ENCODE measurements at places on chromosomes 16 and 17. TPM values are rescaled to one million over a fixed set of nuclear protein-coding genes. Genes with fewer than 3 reads are reported as not detected.

DNA sequence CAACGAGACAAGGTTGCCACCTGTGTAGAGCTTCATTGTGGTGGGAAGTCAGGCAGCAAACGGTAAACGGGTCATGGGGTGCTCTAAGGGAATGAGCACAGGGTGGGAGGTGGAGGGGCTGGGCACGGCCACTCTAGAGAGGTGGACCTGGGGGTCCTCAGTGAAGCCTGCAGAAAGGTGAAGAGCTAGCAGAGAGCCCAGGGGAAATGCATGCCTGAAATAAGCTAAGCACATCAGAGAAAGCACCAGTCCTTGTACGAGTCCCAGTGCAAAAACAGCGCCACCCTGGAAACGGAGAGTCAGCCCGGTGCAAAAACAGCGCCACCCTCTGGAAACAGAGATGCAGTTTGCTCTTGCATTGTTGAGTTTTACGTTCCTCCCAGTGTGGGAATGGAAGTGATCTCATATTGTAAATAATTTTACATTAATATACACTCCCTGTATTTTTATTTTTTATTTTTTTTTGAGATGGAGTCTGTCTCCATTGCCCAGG is 65.0 kb downstream of the TBC1D16 start:
- peak; percentile 46 for DNase-seq

DNA sequence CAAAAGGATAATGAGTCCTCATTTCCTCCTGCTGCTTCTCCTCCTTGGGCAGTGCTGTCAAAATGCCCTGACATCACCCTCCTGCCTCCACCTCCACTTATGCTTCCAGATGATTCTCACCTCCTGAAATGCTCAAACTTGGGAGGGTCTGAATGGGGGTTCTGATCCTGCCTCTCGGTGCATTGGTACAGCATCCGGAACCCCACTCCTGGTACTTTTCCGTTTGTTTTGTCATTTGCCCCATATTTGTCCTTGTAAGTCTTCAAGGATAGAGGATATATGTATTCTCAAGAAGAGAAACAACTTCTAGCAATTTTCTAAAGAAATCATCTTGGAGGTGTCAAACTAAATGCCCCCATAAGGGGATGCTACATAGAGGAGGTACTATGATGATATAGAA is 148.3 kb downstream of the SHISA9 start:
- no peak for DNase-seq

DNA sequence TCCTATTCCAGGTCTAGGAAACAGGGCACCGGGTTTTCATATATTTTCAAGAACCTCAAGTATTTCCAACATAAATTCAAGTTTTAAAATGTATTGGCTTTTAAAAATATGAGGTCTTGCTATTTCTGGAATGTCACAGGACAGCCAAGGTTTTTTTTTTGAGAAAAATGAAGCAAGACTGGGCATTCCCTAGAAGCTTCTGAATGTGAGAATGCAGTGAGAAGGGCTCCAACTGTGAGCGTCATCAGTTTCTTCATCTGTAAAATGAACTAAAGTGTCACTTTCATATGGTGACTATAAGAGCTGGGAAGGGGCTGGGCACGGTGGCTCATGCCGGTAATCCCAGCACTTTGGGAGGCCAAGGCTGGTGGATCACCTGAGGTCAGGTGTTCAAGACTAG is 455.8 kb upstream of the MAF start:
- DNase-seq: no peak

DNA sequence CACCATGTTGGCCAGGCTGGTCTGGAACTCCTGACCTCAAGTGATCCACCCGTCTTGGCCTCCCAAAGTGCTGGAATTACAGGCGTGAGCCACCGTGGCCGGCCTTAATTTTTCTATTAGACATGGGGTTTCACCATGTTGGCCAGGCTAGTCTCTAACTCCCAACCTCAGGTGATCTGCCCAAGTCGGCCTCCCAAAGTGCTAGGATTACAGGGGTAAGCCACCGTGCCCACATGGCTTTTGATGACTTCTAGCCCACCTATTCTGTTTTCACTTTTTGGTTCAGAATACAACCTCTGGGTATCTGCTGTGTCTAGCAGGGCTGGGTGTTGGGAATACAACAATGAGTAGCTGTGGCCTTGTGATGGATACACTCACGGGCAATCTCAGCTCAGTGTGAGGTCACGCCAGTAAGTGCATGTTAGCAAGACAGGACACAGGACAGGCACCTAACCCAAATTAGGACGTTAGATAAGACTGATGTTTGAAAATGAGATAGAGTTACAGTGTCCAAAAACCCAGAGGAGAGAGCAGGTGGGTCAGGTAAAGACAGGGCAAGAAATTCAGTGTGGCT is 14.1 kb upstream of the YWHAE start:
- DNase-seq: peak; percentile 40

DNA sequence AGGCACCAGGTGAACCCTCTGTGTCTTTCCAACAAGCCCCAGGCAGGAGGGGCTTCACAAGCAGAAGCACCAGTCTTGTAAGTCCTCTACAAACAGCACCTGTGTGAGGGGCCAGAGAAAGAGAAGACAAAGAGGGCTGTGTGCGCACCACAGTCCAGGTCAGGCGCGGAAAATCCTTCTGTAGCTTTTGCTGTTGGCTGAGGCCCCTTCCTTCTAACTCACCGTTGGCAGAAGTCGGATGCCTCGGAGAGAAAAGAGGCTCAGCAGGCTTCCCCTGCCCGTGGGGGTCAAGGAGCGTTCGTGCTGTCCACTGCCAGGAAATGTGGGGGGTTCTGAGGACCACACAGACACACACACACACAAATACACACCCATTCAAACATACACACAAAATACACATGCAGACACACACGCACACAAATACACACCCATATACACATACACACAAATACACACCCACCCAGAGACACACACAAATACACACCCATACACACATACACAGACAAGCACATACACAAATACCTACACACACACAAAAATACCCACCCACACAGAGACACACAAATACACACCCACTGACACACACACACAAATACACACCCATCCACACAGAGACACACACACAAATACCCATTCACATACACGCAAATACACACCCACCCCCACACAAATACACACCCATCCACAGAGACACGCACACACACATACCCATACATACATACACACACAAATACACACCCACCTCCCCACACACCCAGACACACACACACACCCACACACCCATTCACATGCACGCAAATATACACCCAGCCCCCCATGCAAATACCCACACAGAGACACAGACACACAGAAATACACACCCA is 6.8 kb downstream of the ZG16B start:
- peak; percentile 58 for DNase-seq

GRCh38 chr17:50268026-50268425 is 6.2 kb upstream of the TMEM92 start:
- DNase-seq: peak; percentile 34

DNA sequence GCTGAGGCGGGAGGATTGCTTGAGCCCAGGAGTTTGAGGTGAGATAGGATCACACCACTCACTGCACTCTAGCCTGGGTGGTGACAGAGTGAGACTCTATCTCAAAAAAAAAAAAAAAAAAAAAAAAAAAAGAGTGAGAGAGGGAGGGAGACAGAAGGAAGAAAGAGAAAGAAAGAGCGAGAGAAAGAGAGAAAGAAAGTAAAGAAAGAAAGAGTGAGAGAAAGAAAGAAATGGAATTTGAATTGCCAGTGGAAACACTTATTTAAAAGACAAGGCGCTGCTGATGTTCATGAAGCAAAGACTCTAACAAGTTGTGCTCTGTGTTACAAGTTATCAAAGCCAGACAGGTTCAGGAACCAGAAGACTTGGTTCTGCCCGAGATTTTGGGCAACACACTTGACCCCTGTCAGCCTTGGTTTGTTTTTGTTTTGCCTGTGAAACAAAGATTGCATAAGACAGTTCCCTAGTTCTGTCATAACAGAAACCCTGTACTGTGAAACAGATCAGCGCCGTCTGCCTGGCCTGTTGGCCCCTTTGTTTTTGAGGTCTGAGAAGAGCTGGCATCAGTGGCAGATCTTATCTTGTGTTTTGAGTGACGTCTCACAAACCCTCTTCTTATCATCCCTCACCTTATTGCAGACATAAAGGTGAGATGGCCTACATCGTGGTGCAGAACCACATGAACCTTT is 55.4 kb upstream of the ENDOV start:
- no peak for DNase-seq

GRCh38 chr16:914440-914839 is 56.3 kb downstream of the LMF1 start:
- DNase-seq: no peak

GRCh38 chr16:55364811-55365210 is 40.8 kb downstream of the IRX6 start:
- no peak for DNase-seq

The PPP1R1B gene
- total RNA-seq: 2.3 TPM

The CBFA2T3 gene
- 5.1 TPM for total RNA-seq

The RCVRN gene
- 0.33 TPM for total RNA-seq
